ENCODE measurements at places on chromosomes 5 and 9. TPM values are rescaled to one million over a fixed set of nuclear protein-coding genes. Genes with fewer than 3 reads are reported as not detected.

ARHGEF39 gene
- total RNA-seq: 2.0 TPM

ARL14EPL gene
- not detected for total RNA-seq

FBLL1 gene
- not detected for total RNA-seq

RARS1 gene
- 71.5 TPM for total RNA-seq

CD274 gene
- 34.8 TPM for total RNA-seq

PCSK5 gene
- total RNA-seq: 5.6 TPM

IGIP gene
- total RNA-seq: 8.1 TPM

GFPT2 gene
- total RNA-seq: 2.0 TPM

ADAMTS2 gene
- 44.0 TPM for total RNA-seq

- no peak for DNase-seq
Measured at GRCh38 chr5:130964231-130965202, 200.5 kb downstream of the HINT1 start.

- no peak for DNase-seq
Measured at GRCh38 chr9:75265525-75265972, 177.2 kb downstream of the OSTF1 start.

DNA sequence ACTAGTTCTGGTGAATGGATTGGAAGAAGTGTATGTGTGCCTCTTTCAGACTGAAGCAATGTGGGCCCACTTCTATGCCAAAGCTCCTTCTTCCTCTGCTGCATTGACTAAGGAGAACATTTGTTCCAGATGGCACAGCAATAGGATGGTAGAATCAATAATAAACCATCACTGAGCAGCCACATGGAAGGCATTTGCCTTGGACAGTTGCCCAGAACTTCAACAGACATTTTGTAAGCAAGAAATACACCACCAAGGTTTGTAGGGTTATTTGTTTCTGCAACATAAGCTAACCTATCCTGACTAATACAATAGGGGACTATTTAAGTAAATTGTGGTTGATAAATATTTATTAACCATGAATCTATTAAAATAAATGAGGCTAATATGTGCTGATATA, 37.7 kb upstream of the CSNK1G3 start:
- no peak for DNase-seq

DNA sequence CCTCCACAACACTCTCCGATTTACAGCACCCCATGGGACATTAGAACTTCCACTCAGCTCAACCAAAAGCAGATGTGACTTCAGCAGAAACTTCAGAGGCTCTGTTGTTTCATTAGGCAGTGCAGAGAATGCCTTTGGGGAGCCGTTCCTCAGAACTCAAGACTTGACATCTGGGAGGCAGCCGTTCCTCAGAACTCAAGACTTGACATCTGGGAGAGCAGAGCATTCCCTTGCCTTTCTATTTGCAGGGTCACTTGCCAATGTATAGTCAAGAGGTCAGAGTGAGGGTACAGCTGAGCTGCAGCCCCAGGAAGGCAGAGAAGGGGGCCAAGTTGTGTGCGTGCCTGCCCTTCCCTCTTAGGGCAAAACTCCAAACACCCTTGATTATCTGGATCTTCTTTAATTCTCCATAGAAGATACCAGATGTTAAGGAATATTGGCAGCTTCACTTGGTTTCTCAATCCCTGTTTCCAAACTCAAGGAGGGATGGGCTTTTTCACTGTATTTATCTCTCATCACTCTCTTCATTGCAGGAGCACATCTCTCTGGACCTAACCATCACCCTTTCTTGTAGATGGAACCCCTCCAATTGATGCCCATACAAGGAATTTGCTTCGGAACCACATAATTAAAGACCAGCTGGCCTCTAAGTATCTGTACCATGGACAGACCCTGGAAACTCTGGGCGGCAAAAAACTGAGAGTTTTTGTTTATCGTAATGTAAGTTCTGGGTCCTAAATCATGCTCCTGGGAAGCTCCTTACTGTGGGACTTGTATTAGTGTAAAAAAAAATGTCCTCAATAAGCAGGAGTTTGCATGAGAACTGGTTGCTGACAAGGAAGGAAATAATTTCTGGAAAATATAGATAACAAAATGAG, 25.6 kb downstream of the TGFBI start:
- peak; percentile 14 for DNase-seq

GRCh38 chr9:115116421-115117284, 1.3 kb downstream of the TNC start:
- DNase-seq: no peak

- DNase-seq: no peak
Measured at GRCh38 chr5:125311743-125312142, 565.3 kb upstream of the ZNF608 start.

- DNase-seq: no peak
Measured at GRCh38 chr5:163506726-163507125, 1.3 kb downstream of the MAT2B start.

- DNase-seq: no peak
Measured at GRCh38 chr9:90854637-90855175, 53.1 kb downstream of the SYK start.

DNA sequence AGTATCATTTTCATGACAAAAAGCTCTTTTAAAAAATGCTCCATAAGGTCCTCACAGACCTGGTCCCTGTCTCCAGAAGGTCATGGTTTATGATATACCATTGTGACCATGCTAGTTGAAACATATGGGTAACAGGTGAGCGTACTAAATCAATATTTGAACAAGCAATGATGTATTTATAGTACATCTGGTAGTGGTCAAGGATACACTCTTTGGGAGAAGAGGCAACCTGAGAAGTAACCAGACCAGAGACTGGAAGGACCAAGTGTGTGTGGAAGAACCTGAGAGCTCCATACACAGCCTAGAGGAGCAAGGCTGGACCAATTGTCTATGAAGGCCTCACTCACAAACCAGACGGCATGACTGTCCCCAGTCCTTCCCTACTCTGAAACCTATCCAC, 55.1 kb downstream of the LHFPL2 start:
- no peak for DNase-seq

- DNase-seq: peak; percentile 12
Measured at GRCh38 chr9:34098307-34098706, 28.2 kb downstream of the DCAF12 start.

DNA sequence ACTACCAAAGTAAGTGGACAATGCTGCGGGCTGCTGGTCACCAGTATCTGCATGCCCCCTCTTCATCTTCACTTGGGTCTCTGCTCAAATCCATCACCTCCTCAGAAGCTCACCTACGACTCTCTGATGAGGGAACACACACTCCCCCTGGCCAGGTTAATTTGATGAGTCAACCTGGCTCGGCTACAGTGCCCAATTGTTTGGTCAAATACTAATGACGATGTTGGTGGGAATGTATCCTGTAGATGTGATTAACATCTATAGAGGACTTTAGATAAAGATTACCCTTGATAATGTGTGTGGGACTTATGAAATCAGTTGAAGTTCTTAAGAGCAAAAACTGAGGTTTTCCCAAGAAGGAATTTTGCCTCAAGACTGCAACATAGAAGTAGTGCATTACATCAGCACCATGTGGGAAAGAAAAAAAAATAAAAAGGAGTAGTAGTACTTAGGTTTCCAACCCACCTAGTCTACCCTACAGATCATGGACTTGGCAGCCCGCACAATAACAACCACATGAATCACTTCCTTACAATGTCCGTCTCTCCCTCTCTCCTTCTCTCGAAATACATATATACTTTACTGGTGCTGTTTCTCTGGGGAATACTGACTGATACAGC, 467.3 kb downstream of the DNAH5 start:
- no peak for DNase-seq

GRCh38 chr9:68541568-68541967, 885 bp upstream of the TMEM252 start:
- no peak for DNase-seq

- DNase-seq: no peak
Measured at GRCh38 chr5:79803007-79803406, 113.4 kb downstream of the CMYA5 start.

All from spleen (tissue), 13 donors.